ENCODE measurements at places on chromosomes 4 and X.

DNA sequence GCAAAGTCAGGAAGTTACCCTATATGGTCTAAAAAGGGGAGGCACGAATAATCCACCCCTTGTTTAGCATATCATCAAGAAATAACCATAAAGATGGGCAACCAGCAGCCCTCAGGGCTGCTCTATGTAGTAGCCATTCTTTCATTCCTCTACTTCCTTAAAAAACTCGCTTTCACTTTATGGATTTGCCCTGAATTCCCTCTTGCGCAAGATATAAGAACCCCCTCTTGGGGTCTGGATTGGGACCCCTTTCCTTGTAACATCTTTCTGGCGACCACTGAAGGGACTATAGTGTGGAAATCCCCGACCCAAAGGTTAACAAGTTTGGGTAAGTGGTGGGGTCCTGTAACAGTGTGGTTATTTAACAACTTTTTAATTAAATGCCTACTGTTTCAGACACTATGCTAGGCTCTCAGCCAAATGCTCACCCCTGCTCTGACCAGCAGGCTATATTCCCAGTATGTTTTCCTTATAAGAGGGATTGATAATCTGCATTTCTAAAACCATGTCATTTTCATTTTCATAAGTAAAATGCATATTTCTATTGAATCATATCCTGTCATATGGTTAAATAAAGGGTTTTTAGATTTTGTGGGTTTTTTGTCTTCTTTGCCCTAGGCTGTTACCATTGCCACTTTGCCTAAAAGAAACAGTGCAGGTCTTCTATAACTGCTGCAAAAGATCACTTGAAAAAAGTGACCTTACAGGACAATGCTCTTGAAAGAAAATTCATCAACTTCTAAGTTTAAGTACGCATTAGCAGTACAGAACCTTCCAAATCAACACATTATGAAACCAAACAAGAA lies 41.5 kb downstream of the ANAPC10 start:
- no peak for DNase-seq

DNA sequence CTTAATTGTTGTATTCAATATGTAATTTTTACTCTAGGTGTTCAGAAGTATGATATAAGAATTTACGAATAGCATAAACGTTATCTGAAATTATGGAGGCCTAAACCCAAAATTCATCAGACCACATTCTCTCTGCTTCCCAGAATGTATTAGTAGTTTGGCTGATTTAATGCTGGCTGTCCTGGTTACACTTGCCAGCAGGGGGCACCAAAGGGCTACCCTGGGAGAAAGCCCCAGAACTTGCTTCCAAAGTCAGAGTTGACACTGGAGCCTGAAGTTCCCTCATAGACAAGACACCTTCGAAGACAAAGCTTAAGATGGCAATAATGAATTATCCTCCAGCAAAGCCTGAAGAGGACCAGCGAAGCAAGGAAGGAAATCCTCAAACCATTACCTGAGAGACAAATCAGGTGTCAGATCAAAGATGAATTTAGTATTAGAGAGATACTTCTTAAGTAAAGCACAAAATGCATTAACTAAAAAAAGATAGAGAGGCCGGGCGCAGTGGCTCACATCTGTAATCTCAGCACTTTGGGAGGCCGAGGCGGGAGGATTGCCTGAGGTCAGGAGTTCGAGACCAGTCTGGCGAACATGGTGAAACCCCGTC lies 11.3 kb upstream of the ANOS1 start:
- peak; percentile 18 for DNase-seq

DNA sequence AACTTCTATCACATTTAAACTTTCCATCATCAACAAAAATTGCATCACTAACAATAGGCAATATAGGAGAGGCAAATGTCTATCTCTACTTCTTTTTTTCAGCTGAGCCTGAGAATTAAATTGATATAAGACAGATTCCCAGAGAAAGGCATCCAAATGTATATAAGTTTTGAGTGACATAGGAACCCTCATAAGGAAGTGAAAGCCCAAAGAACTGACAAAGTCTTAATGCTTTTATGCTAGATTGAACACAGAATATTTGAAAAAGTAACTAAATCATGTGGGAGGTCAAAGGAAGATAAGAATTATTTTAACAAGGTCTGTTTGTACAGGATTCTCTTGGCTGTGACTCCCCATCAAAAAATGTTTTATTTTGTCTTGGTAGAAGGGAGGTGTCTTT lies 714.9 kb downstream of the GRXCR1 start:
- no peak for DNase-seq

GRCh38 chr4:165874791-165875371 lies 1.8 kb downstream of the TLL1 start:
- DNase-seq = no peak

- no peak for DNase-seq
Measured at GRCh38 chr4:183543435-183543834, 38.6 kb downstream of the ING2 start.

DNA sequence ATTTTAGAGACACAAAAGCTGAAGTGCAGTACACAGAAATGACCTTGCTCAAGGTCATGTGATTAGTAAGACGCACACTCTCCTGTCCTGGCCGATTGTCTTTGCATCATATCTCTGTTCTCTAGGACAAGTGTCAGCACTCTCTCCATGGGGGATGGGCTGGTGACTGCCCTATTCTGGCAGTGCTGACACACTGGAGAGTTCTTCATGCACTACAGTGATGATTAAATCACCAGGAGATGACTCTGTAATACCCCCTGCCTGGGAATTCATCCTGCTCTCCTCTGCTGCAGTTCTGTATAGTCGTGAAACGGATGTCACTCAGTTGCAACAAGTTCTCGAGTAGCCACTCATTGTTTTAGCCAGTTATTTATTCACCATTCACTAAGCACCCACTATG lies 5.3 kb upstream of the SHISA3 start:
- no peak for DNase-seq

DNA sequence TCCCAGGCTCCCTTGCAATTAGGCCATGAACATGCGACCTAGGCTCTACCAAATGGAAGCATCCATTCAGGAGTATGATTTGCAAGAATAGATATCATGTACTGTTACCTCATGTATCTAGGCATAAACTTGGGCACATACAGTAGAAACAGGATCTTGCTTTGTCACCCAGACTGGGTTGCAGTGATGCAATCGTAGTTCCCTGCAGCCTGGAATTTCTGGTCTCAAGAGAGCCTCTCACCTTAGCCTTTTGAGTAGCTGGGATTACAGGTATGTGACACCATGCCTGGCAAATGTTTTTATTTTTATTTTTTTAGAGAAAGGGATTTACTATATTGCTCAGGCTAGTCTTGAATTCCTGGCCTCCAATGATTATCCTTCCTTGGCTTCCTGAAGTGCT lies 994.2 kb downstream of the ADGRL3 start:
- DNase-seq = no peak

DNA sequence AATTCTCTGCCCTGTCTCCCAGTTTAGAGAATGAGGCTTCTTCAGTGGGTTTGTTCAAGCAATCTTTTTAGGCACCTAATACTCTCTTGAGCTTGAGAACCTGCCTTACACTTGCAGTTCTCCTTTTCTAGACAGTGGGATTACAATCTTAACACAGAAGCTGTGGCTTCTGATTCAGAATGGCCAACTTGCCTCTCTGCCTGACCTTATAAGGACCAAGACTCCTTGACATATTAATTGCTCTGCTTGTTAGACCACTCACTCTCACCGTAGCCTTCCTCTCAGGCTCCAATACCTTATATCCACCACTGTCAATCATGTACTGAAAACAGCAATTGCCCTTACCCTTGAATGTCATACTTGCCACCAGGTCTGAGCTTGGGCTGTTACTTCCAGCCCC lies 338.7 kb upstream of the MAOA start:
- no peak for DNase-seq

- no peak for DNase-seq
Measured at GRCh38 chrX:114964374-114964773, 53.0 kb downstream of the IL13RA2 start.

- DNase-seq = no peak
Measured at GRCh38 chr4:55069248-55069647, 56.1 kb downstream of the KDR start.

GRCh38 chr4:71062436-71062835 lies 69.0 kb downstream of the DCK start:
- no peak for DNase-seq
